ENCODE measurements at places on chromosomes 5 and 9.
A peak's percentile ranks its signal among the peaks of the same experiment; 100 is the strongest.

DNA sequence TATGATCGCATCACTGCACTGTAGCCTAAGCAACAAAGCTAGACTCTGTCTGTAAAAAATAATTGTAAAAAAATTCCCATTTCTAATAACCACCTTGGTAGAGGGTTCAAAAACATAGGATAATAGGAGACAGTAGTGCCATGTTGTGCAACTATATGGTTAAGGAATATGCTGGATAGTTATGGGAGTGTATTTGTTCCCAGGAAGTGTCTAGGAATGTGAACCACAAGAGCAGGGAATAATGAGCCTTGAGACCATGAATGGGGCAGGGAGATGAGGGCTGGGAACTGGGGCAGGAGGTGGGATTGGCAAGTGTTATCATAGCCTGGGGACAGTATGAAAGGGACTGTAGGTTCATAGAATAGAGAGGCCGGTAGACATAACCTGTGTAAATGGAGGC is 50.4 kb downstream of the RUSC2 start:
- no peak for DNase-seq

GRCh38 chr9:118992813-118993794 is 376.1 kb downstream of the BRINP1 start:
- no peak for DNase-seq

DNA sequence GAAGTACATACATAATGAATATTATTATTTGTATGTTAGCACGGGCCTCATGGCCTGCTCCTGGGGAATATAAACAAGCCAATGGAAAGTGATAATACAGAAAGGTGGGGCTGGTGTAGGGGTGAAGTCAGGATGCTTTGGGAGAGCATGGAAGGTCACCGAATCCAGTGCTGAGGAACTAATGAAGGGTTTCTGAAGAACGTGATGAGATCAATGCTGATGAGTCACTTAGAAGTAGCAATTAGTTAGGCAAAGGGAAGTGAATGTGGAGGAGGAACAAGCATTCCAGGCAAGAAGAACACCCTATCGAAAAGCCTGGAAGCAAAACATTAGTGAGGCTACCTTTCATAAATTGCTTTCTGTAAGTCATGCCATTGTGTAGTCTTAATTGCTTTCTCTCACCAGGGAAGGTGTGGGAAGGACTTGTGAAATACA is 2.1 kb downstream of the ANXA1 start:
- no peak for DNase-seq

- no peak for DNase-seq
These were observed 122.8 kb downstream of the CAMK4 start for GRCh38 chr5:111347021-111347420.

DNA sequence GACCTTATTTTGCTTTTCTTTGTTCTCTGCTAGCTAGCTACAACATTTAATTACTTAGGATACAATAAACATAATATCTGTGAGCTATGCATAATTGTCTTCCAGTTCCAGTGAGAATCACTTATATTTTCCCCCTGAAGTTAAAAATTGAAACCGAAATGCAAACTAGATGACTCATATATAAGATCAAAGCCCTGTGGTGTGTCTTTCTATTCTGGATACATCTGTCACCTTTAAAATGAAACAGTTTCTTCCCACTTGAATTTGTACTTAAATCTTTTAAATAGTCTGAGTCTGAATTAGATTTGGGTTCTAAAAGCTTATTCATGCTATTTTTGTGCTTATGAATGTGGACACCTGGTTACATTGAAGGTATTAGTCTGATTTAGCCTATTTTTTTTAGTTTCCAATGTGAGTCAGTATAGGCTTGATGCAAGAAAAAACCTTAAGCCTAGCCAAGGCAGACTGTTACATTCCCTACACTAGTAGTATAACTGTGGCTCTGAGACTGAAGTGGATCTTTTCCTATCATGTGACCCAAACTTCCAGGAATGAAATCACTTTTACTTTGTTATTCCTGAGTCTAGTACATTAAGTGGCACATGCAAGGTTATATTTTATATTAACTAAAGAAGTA is 703.5 kb upstream of the RGMB start:
- DNase-seq, result no peak

DNA sequence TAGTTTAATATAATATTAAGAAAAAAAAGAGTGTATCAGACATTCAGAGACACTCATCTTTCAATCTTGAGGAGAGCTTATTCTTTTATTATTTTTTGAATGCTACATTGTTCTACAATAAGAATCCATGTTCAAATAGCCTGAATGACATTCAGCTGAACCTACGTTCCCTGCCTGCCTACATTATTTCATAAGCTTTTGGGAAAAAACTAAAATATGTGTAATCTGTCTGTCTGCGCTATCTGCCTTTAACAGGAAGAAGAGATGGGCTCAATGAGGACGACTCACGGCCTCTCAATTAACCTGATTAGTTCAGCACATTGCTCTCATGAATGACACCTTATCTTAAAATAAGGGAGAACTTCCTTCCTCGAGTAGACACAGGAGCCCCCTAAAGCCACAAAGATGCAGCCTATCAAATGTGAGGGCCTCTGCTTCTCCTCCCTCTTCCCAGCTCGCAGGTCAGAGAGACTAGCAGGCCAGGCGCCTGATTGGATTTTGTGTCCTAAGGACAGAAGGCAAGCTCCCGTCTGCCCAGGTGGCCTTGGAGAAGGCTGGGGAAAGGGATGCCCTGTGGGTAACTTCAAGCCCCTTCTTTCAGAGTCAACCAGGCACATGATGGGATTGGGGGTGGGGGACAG is 37.8 kb downstream of the EBF1 start:
- peak; percentile 33 for DNase-seq

DNA sequence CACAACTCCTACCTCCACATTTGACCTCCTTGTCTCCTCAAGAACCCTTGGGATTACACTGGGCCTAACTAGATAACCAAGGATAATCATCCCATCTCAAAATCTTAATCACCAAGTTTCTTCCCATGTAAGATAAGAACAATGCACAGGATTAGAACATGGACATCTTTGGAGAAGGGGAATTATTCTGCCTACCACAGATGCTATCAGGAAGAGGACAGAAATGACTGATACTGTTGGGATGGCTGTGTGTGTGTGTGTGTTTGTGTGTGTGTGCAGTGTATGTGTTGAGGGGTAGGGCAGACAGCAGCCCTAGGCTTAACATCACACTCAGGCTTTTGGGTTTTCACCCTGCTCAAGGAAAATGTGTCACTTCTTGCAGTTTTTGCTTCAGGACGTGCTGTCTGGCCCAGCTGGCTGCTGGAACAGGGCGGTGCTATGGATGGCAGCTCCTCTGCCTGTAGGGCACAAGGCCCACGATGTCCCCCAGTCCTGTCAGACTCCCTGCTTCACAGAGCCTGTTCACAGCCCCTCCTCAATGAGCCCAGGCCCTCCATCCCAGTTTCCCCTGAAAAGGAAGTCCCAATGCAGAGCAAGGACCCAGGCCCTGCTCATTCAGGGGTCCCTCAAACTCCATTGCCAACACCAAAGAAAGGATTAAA is 7.7 kb downstream of the CA9 start:
- DNase-seq, result no peak

DNA sequence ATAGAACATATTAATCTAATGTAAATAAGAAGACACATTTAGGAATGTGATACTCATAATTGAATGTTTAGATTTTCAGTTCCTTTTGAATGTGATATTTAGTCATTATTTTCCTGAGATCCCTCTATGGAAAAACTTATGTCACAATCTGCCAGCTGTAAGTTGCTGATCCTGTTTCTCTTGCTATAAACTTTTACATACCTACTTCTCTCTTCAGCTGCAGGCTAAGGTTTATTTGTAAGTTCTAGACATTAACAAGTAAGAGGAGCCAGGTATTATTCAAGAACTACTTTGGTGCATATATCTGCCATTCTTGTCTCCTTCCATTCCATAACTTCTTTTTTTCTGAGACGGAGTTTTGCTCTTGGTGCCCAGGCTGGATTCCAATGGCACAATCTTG is 462.4 kb downstream of the PRR16 start:
- no peak for DNase-seq

DNA sequence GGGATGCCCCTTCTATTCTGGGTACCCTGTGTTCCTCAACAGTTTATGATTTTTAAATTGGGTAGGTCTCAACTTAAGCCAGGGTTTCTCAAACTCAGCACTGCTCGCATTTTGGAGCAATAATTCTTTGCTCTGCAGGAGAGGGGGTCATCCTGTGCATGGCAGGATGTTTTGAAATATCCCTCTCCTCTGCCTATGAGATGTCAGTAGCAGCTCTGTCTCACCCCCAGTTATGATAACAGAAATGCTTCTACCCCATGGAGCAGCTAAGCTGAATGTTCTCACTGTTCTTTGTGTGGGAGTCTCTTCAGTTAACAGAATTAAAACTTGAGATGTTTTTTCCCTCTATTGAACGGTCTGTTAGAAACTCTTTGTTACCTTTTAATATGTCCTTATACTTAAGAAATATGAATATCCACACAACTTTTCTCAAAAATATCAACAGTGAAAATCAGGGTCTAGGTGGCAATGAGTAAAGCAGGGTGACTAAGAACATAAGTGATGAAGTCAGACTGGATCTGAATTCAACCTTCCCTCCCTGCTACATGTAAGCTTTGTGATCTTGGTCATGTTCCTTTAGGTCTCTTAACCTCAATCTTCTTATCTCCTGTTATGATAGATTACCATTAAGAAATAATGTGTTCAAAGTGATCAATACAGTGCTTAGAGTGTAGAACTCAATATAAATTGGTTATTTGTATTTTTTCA is 89.0 kb downstream of the CAMK4 start:
- no peak for DNase-seq

- DNase-seq, result no peak
These were observed 247.7 kb downstream of the PJA2 start for GRCh38 chr5:109161914-109162683.

GRCh38 chr9:137070906-137071275 is 534 bp upstream of the SAPCD2 start:
- DNase-seq, result no peak

GRCh38 chr9:132662152-132662945 is 7.4 kb downstream of the DDX31 start:
- no peak for DNase-seq

DNA sequence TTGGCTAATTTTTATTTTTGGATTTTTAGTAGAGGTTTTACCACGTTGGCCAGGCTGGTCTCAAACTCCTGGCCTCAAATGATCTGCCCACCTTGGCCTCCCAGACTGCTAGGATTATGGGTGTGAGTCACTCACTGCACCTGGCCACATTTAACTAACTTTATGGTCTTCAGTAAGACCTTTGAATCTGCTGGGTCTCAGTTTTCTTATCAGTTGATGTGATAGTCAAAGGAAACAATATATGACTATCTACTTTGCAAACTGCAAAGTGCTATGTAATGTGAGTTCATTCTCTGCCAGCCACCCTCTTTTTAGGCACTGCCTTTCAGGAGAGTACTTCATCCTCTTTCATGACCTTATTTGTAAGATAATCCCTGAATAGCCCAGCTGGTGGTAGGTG is 474.7 kb downstream of the PDE4D start:
- no peak for DNase-seq

DNA sequence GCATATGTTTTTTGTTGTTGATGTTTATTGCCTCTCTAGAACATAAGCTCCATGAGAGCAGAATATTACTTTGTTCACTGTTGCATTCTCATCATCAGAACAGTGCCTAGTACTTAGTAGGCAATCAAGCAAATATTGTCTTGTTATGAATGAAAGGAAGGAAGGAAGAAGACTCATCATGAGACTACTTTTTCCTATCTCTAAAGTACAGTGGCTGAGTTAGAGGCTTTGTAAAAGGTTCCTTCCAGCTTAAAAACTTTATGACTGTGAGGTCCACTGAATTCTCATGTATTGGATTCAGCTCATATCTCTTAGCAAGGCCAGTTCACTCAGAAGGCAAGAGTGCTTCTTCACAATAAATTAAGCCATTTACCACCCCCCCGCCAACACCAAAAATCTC is 171.8 kb upstream of the NR3C1 start:
- DNase-seq, result no peak

DNA sequence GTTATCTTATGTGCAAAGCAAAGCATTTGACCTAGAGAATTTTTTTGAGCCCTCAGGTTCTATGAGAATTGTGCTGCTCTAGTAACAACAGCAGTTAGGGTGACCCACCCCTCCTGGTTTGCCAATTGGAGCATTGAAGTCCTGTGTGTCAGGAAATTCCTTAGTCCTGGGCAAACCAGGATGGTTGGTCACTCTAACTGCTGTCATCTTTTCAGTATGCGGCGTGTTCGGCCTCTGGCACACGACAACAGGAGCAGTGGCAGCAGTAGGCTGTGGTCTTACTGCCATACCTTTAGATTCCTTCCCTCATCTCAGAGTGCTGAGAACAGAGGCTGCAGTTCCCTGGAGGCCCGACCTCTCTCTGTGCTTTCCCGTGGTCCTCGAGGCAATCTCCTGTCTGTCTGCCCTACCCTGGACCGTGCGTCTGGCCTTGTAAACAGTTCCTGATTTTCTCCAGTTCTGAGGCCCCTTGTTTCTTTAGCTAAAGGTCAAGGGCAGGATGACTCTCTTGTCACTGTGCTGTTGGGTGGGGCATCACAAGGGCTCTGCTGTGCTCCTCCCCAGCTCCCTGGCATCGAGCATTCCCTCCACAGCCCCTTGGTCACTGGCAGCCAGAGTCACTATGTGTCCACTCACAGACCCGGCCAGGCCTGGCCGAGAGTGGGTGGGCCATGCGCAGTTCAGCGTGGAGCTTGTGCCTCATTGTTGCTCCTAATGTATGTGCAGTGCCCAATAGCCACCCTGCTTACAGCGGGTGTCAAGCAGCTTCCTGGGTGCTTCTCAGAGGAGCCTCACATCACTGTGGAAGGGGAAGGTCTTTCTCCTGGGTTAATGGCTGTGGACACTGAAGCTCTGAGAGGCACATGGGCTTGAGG is 18.5 kb upstream of the COL15A1 start:
- no peak for DNase-seq

GRCh38 chr5:139733698-139734538 is 61.7 kb upstream of the PSD2 start:
- no peak for DNase-seq

DNA sequence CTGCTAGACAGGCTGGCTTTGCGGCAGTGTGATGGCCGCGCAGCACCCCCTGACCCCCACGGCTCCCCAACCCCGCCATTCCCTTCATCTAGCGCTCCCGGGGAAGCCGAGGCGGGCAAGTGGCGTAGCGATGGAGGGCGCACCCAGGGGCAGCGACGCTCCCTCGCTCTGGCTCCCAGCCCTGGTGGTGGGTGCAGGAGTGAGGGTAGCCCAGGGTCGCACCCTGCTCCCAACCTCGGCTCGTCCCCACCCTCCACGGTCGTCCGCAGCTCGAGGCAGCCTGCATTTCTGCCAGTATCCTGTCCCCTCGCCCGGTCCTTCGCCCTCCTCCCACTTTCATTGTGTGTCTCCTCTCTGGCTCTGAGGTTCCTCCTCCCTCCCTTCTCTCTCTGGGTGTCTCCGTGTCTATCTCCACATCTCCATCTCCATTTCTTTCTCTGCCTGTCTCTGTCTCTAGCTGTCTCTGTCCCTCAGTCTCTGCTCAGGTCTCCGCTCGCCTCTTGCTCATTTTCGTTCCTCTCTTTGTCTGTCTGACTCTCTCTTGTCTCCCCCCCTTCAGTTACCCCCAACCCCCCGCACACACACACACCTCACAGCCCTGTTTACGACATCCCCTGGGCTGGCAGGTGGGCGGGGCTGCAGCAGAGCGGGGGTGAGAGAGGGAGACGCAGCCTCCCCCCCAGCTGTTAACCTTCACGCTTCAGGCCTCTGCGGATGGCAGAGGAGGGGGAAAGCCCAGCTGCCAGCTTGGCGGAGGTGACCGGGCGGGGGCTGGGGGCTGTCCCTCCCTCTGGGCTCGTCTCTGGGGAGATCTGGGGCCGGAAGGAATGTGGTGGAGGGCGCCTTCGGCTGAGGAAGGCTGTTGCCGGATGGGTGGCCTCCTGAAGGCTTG is 48.7 kb upstream of the PSD2 start:
- no peak for DNase-seq
